ENCODE measurements at places on chromosomes 2 and 18.

DNA sequence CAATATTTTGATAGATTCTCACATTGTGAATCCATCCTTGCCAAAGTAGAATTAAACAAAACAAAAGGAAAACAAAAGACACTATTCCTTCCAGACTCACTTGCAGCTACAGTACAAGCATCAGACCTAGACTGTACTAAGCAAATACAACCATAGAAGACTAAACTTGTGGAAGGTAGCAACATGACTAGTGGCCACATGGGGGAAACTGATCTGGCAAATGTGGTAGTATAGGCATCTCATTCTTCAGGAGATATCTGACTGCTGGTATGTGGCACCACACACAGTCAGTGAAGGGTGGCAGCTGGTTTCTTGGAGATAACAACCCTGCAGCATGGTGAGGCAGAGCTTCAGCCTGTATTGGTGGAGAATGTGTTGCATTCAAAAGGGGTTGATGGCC is 81.0 kb upstream of the ACVR2A start:
- DNase-seq = no peak

DNA sequence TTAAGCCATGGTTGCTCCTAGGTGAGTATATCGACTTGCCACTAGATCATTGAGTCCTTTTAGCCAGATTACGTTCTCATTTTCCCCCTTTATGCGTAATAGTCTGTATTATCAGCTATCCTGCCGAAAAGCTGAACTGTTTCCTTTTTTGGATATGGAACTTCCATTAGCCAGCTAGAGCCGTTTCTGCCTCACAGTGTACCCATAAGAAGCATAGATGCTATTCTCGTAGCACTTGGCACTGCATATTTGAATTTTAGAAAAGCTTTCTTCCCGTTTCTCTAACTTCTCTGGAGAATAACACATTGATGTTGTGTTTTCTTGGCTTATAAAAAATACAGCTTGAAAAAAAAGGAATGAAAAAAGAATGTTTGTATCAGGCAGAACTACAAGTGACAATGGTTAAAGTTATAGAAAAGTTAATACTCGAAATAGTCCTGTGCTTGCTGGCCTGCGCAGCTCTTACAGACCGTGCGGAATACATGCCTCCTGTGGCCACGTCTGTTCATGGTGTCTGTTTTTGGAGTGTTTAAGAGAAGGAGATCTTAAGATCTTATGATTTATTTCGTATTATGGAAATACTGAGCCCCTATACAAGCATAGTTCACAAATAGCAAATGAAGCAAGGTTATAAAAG is 710 bp downstream of the DUSP19 start:
- no peak for DNase-seq

DNA sequence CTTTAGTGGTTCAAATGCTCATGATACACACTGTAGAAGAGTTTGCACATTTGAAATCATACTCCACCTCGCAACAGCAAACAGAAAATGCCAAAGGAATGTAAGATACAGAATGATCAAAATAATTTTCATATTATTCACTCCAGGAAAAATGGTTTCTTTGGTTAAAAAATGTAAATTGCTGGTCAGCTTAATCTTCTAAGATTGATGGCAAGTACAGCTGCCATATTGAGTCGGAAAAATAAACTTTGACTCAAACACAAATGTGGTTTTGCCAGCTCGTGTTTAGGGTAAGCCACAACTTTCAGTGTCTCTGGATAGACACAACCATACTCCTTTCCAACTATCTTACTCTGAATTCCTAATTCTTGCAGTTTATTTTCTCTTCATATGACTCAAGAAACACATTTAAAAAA is 154.9 kb upstream of the SMIM21 start:
- DNase-seq = no peak

DNA sequence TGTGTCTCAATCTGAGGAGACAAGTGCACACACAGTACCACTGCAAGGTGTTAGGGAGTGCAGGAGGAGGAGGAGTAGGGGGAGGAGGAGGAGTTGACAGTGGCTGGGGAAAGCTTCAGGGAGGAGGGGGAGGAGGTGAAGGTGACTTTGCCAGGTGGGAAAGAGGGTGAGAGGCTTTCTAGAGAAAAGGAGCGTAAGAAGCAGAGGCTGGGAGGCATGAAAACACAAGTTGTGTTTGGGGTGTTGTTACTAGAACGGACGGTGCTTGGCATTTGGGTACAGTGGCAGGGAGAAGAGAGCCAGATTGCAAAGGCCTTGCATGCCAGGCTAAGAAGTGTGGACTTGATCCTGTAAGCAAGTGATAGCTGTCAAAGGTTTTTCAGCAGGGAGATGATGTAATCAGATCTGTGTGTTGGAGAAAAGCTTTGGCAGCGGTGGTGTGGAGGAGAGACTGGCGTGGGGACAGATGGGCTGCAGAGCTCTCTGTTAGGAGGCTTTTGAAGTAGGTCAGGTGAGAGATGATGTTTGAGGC is 16.2 kb downstream of the TANC1 start:
- DNase-seq = no peak

GRCh38 chr18:63312019-63312409 is 7.6 kb downstream of the BCL2 start:
- no peak for DNase-seq
